Germinal center (tissue), 1 donor: ENCODE measurements at places on chromosomes 12 and 14.

GRCh38 chr12:87467936-87468335, 561.3 kb downstream of the C12orf50 start:
- DNase-seq, result no peak

DNA sequence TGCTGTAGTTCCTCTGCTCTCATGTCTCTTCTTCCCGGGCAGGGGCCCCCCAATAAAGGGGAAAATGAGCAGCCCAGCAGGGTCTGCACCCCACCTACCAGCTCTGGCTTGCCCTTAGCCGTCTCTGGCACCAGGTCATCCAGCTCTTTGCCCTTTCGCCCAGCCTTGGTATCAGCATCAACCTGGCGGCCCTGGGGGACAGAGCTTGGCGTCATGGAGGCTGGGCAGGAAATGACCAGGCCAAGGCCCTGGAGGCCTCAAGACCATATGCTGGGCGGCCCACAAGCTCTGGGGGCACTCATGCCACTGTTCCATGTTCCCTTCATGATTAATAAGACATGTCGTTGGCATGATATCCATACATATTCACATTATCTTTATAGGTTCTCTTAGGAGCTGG, 14.7 kb downstream of the MYL6 start:
- DNase-seq, result no peak

DNA sequence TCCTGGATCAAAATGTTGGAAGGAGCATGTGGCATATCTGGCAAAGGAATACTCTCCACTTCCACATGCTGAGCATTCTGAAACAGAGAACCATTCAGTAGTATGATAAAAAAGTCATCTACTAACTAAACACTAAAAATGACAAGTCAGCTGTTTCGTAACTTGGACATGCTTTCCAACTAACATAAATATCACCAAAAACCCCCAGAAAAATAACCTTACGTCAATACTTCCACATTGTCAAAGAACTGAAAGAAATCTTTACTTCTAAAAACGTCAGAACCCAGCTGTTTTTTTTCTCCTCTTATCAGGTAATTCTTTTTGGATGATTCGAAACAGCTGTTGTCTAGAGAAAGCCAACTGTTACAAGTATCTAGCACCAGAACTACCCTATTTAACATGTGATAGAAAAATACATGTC, 8.2 kb downstream of the WBP11 start:
- no peak for DNase-seq

DNA sequence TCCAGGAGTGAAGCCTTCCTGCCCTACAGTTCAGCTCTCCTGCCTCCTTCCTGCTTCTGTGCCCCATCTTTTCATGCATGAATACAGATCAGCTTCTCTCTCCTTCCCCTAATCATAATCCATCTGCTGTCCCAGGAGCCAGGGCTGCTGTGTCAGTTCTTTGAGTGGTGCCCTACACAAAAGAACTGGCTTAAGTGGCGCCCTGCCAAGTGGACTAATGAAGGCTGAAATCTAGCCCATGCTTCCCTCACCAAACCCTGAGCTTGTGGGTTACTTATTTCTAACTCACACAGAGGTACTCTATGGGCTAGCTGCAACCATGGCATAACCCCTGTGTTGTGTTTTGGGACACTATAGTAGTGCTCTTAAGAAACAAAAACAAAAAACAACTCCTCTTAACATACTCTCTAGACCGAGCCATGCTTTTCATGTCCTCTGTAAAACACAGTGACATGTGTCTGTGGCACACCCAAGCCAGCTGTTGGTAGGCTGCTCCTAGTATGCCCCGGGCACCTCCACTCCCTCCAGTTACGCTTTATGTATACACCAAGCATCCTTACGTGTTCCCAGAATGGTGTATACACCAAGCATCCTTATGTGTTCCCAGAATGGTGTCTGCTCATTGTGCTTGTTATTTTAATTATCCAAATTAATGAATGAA, 19.3 kb upstream of the ETV6 start:
- no peak for DNase-seq

DNA sequence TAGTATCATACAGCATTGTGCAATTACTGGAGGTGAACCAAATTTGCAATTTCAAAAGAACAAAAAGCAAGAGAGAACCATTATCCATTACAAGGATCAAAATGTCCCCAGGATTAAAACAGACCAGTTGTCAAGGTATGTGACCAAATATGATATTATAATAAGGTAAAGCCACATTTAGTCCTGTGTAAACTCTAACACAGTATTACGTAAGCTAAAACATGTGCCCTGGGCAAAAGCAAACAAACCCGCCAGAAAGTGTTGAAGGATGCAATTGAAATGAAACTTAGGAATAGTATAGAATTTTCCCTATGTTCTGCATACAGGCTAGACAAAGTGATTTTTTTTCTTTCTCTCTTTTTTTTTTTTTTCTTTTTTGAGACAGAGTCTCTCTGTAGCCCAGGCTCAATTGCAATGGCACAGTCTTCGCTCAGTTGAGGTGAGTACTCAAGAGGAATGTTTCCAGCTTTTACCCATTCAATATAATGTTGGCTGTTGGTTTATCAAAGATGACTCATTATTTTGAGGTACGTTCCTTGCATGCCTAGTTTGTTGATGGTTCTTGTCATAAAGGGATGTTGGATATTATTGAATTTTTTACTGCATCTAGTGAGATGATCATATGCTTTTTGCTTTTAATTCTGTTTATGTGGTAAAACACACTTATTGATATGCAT, 137.1 kb upstream of the FOXG1 start:
- DNase-seq, result no peak

- DNase-seq, result no peak
Measured at GRCh38 chr14:44937547-44937946, 24.2 kb downstream of the KLHL28 start.

- DNase-seq, result no peak
Measured at GRCh38 chr12:66587912-66588311, 91.0 kb downstream of the GRIP1 start.

DNA sequence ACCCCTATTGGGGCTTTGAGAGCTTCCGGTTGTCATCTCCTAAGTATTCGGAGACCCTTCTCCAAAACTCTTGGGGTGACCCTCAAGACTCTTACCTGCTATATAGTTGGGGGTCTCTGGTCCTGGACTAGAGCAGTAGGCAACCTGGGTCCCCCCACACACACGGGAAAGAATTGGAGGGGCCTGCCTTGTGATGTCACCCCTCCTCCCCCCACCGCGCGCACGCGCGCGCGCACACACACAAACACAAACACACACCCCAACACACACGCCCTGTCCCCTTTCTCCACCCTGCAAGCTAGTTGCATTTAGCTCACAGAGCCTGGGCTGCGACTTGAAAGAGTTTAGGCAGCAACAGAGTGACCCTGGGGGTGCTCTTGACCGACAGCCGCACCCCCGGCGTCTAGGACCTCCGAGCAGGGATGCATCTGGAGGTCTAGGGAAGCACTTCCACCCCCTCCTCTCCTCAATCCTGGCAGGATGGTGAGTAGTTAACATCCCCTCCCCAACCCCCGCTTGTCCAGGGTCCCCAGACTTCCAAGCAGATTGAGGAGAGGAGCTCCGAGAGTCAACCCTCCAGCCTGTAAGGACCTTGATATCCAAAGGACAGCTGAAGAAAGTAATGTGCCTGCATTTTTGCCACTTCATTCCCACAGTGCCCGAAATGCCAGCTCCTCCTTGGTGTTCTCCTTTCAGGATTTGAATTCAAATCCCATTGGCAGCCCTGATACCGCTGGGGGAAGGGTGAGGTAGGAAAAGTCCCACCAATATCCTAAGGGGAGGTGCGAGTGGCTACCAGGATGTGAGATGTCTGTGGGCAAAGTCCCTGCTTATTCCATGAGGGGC, 1.4 kb upstream of the DNAJC14 start:
- peak; percentile 76 for DNase-seq

- peak; percentile 23 for DNase-seq
Measured at GRCh38 chr12:94649349-94650142, 811 bp downstream of the TMCC3 start.

DNA sequence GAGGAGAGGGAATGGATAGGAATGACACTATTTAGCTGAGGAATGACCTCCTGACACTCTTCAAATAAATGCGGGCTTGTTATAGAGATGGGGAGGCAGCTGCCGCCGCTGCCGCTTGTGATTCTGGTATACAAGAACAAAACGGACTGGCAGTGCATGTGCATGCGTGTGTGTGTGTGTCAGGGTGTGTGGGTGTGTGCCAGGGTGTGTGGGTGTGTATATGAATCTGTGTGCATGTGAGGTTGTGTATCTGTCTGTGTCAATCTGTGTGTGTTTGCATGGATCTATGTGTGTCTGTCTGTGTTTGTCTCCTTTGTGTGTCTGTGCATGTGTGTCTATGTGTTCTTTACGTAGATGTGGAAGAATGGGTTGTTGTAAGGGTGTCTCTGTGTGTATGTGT, 26.0 kb upstream of the LHX5 start:
- no peak for DNase-seq

DNA sequence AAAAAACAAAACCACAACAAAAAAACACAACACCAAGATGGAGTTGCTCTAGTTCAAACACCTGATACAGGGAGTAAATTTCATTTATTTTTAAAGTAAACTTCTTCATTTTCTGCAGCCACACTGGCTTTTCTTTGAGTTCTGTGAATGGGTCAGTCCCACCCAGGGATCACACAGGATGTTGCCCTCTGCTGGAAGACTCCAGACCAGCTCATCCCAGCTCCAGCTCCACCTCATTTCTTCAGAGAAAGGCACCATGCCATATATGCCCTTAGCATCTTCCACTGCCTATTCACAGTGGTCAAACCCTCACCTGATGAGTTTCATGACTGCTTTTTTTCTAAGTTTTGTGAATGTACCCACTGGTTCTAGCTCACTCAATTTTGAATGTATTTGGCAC, 8.0 kb downstream of the GLIPR1 start:
- DNase-seq, result no peak

DNA sequence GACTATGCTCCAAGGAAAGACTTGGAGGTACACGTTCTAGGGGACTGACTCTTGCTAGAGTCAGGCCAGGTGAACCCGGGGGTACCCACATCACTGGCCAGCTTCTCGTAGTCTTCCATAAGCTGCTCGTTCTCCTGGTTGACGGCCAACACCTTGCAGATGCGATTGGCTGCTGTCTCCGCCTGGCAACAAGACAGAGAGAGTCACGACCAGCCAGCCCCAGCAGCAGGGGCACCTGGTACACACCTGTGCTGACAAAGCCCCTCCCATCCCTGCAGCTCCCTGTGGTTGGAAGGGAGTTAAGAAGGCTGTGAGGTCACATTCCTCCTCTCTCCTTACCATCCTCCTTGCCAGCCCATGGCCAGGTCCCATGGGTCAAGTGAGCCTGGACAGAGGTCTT, 85.5 kb downstream of the ACTN1 start:
- no peak for DNase-seq

DNA sequence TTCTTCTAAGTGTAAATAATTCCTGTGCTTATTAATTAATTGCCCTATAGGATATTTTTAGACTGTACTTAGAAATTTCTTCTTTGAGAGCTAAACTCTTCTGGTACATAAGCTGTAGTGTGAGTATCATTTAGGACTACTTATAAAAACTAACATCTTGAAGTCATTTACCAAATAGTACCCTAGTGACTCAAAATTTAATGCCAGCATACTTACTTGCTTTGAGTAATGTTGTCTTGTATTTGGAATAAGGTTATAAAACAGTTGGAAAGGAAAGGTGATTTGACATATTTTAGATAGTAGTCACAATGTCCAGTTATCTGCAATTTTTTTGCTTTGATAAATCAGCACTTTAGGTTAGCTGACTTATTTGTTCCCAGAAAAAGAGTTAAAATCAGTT, 39.1 kb downstream of the SPATA7 start:
- no peak for DNase-seq

- DNase-seq, result peak; percentile 9
Measured at GRCh38 chr12:96398424-96399119, 1.7 kb downstream of the CDK17 start.

DNA sequence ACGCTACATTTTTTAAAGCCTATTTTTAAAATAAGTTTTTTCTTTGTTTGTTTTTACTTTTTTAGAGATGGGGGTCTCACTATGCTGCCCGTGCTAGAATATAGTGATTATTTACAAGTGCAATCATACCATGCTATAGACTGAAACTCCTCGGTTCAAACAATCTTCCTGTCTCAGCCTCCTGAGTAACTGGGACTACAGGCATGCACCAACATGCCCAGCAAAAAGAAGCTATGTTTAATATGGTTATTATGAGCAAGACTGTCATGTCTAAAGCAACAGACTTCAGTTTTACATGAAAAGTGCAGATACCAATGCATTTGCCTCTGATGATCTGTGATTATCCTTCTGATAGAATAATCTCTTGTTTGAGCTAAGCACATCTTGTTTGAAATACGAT, 45.6 kb upstream of the SGPP1 start:
- DNase-seq, result no peak

GRCh38 chr12:82436354-82436753, 78.0 kb downstream of the METTL25 start:
- DNase-seq, result no peak

- DNase-seq, result no peak
Measured at GRCh38 chr12:728781-729180, 23.6 kb upstream of the WNK1 start.

GRCh38 chr14:74653386-74654138, 41.5 kb upstream of the LTBP2 start:
- DNase-seq, result no peak

DNA sequence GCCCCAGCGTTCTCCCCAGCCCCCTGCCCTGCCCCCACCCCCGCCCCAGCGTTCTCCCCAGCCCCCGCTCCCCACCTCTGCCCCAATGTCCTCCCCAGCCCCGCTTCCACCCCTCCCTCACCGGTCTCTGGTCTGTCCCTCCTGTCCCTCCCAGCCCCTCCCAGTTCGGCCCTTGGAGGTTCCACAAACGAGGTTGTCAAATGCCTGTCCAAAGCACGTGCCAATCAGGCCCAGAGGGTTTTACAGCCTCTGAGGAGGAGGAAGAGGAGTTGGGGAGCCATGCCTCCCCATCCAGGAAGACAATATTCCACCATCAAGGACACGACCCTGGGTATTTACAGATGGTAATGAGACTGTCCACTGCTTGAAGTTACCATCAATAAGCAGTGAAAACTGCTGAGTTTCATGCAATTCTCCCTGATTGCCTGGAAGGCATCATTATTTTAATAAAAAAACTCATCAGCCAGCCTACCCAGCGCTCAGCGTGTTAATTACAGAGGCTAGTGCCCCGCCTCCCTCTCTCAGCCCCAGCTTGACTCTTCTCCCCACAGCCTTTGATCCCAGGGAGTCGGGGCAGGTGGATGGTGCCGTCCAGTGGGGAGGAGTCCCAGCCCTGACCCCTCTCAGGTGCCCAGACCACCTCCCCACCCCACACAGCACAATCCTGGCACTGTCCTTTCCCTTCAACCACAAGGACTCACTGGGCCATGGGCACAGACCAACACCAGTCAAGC, 30.6 kb upstream of the C14orf180 start:
- no peak for DNase-seq

- DNase-seq, result peak; percentile 38
Measured at GRCh38 chr12:93183940-93184671, 193.6 kb upstream of the NUDT4 start.

DNA sequence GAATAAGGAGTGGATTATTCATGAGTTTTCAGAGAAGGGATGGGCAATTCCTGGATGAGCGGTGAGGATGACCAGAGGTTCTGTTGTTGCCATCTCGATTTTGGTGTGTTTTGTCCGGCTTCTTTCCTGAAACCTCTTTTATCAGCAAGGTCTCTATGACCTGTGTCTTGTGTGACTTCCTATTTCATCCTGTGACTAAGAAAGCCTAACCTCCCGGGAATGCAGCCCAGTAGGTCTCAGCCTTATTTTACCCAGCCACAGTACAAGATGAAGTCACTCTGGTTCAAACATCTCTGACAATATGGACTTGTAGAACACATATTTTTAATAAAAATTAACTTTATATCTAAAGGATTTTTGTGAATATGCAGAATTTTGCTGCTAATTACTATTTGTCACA, 716.4 kb downstream of the FSCB start:
- no peak for DNase-seq

- DNase-seq, result no peak
Measured at GRCh38 chr12:1551496-1551895, 42.9 kb downstream of the FBXL14 start.
